ENCODE measurements at places on chromosomes 13 and 19. TPM values are rescaled to one million over a fixed set of nuclear protein-coding genes. Genes with fewer than 3 reads are reported as not detected.
A peak's percentile ranks its signal among the peaks of the same experiment; 100 is the strongest.

The CEACAM7 gene
- total RNA-seq: not detected

The TLE6 gene
- not detected for total RNA-seq

The LACC1 gene
- total RNA-seq: 1.7 TPM

The F10 gene
- 0.74 TPM for total RNA-seq

GRCh38 chr19:8310342-8311055 lies 2.3 kb upstream of the CD320 start:
- DNase-seq: no peak

DNA sequence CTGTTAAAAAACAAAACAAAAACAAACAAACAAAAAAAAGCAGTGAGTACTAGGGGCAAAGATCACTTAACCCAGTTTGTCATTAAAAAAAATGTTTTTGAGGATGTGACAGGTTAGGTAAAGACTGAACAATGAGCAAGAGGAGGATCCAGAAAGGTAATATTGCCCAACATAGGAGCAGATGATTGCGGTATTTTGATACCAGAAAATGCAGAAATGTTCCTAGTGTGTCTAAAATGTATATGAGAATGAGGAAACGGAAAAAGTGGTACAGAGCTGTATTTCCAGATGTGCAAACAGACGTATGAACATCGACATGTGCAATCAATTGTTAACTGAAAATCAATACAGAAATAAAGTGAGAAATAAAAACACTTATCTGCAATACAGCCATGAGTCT lies 4.9 kb upstream of the LILRA4 start:
- no peak for DNase-seq

DNA sequence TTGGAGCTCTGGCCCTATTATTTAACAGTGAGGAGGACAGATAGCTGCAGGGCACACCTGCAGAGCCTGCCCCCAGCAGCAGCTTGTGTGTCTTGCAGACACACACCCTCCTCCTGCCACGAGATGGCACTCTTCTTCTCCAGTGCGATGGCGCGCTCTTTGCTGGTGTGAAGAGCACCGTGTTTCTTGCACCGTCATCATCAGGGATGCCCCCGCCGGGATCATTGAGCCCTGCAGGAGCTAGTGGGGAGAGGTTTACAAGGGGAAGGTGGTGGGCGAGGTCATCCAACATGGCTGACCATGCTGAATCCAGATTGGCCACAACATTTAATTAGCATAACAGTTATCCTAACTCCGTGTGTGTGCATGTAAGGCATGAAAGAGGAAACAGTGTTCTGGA lies 105.6 kb downstream of the RAB20 start:
- DNase-seq: peak; percentile 84

DNA sequence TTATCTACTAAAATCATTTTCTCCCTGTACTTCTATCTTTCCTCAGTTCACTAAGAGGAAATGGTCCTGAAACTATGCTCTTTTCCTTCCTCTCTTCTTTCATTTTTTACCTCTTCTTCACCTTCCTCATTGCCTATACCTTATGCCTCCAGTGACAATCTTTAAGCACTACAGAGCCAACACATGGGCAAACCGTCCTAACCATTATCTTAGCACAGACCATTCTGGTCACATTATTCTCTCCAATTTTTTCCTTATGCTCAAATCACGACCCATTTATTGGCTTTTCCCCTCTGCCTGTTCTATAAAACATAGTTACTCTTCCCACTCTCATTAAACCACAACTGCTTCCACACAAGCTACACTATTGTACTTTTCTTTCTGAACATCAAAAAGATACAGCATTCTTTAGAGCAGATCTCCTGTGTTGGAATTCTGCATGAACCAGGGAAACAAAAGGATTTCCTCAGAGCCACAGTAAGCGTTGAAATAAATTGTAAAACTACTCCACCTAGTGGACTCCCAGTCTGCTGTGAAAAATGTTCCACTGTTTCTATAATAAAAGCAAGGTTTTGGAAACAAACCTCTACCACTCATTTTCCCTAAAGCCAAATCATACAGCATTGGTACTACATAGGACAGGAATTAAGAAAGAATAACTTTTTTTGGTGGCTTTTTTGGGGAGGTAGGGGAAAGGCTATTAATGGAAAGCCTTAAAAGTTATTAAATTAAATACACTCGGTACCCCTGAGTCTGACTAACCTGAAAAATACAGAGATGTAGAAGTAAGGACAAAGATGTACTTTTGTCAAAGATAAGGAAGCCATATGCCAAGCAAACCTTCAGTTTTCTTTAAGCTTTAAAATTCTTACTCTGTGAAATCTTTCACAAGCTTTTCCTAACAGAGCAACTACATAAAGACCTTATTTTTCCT lies 19.5 kb downstream of the NUFIP1 start:
- DNase-seq: no peak

DNA sequence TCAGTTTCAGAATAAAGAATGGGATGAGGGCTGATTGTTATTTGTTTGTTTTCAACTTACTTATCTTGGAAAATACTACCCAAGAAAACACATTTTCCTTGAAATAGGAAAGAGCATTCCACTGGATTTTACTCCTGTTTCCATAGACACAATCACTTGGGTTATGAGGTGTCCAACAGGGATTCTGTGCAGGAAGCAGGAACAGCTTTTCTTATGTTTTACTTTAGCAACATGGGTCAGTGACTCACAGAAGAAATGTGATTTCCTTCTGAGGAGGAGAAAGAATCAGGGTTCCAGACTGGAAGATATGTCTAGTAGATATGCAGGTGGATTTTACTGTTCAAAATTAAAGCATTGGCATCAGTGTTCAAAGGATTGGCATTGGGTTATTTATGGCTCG lies 180.8 kb upstream of the GPC6 start:
- no peak for DNase-seq

DNA sequence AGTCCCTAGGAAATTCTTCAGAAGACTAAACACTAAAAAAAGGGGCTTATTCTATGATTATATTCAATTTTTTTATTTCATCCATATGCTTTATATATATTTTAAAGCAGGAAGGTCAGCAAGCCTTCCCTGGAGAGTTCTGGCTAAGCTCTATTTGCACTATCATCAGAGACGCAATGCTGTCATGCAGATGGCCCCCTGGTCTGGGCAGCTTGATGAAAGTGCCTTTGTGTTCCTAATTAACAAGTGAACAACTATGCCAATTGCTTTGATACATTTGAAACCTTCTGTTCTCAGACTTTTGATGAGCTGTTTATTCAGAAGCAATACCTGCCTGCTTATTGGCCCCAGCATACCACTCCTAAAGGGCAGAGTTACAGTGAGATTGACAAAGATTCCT lies 1344.6 kb downstream of the OLFM4 start:
- DNase-seq: peak; percentile 67

DNA sequence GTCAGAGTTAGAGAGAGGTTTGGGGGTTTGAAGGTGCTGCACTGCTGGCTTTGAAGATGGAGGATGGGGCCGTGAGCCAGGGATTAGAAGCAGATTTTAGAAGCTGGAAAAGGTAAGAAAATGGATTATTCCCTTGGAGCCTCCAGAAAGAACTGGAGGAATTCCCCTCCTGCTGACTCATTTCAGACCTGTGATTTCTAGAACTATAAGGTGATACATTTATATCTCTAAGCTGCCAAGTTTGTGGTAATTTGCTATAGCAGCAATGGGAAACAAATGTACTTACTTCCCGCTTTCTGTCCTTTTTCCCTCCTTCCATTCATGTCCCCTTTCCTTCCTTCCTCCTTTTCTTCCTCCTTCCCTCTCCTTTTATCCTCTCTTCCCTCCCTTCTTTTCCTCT lies 78.5 kb upstream of the PCDH8 start:
- no peak for DNase-seq
